ENCODE measurements at places on chromosomes 3 and 15. TPM values are rescaled to one million over a fixed set of nuclear protein-coding genes. Genes with fewer than 3 reads are reported as not detected.

The ERICH6 gene
- total RNA-seq = not detected

The WDR73 gene
- total RNA-seq = 53.6 TPM

The KCNH8 gene
- total RNA-seq = 1.5 TPM

The ACAN gene
- not detected for total RNA-seq

The MITF gene
- 2.1 TPM for total RNA-seq

The FES gene
- 37.1 TPM for total RNA-seq

The MUSTN1 gene
- 7.6 TPM for total RNA-seq

The CPLX3 gene
- total RNA-seq = not detected

The COL7A1 gene
- 19.3 TPM for total RNA-seq

The ASTE1 gene
- total RNA-seq = 7.4 TPM

- DNase-seq = no peak
Measured at GRCh38 chr3:151896246-151897012, 23.0 kb downstream of the SUCNR1 start.

GRCh38 chr15:64883997-64884511 lies 27.6 kb upstream of the ANKDD1A start:
- DNase-seq = peak; percentile 81

DNA sequence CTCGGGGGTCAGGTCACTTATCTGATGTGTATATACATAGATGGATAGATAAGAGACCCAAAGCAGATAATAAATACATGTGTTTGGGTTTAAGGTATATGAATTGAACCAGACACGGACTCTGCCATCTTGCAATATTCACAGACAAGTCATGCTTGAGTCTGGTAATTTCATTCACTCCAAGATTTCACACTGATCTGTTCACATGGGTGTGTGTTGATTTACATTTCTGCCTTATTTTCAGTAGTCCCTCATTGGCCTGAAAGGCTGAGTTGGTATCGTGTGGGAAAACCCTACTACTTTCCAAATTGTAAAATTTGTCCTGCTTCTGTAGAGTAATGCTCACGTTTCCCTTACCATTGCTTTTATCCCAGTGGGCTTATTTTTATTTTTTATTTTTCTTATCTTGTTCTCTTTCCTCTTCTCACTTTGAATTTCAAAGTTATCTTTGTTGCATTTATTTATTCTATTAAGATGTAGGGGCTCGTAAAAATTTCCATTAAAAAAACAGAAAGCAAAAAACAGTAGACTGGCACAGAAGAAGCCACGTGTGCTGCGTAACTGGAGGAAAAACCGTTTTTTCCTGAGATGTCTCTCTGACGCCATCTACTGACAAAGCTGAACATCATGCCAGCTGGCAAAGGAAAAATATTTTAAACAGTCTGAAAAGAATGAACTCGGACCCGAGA lies 10.8 kb upstream of the MFSD1 start:
- DNase-seq = no peak

- DNase-seq = no peak
Measured at GRCh38 chr3:126797563-126797962, 93.5 kb downstream of the CHCHD6 start.

DNA sequence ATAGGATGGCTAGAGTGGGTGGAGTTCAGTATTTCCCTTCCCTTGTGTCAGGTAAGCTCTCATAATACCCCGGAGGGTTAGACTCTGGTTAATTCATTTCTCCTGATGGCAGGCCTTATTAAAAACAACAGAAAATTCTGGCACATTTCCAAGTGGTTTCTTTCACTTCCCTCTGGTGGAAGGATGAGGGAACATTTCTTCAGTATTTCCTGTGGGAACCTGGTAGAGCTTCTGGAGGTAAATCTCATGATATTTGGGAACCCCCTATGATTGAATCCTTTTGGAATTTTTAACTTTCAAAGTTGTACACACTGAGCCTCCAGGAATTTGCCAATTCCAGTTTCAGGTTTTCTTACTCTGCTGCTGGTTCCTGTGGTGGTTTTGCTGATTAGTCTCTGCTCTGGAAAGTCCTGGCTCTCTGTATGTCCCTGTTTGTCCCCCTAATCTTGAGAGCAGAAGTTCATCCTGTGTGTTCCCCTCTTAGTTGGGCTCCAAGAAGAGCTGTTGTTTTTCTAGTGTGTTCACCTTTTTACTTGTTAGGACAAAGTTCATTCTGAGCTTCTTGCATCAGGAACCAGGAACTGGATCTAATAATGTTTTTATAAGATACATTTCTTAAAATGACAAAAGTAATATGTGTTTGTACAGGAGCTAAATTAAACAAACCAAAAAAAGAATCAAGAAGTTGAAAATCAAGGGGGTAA lies 12.1 kb downstream of the CHRNA7 start:
- no peak for DNase-seq

DNA sequence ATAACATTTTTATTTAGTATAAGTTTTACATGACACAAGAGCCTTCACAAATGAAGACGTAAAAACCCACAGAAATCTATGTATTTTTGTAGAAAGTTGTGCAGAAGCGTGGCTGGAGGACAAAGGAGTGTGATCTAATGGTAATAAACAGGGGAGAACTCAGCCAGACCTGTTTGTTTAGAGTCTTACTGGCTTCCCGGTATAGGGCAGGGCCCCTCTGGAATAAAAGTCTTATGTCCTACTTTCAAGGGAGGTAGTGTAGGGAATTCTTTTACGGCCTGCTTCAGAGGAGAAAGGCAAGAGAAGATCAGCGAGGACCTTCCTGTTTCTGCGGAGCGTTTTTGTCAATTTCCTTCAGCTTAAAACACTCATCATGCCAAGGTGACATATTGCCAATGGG lies 103.6 kb downstream of the TGFBR2 start:
- DNase-seq = no peak

DNA sequence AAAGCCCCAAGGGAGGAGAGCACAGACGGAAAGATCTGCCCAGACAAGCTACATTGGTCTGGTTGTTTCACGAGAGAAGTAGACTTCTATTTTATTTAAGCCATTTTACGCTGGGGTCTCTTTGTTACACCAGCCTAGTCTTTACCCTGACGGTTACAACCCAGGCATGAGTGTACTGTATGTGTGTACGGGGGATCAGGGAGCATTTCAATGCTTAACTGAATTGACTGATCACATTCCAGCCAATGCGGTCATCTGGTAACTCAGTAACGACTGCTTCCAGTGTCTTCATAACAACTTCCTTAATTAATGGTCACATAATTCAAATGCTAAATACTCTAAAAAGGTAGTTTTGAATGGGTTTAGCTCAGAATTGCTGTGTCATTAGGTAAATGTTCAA lies 288.6 kb downstream of the FOXP1 start:
- no peak for DNase-seq

GRCh38 chr3:189071446-189071845 lies 100.3 kb upstream of the TPRG1 start:
- DNase-seq = no peak

DNA sequence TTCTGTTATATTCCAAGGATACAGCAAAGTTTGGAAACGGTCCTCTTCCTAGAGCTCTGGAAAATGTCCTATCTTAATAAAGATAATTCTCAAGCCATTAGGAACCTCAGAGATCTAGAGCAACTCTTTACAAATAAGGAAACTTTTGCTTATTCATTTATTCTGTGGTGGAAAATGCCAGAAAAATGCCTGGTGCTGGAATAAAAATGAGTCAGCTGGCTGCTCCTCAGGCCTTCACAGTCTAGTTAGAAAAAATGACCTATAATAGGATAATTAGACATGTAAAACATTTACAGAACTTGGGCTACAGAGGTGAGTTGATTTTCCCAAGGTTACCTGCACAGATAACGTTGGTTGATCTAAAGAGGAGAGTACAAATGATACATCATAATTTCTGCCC lies 372.5 kb downstream of the NLGN1 start:
- DNase-seq = no peak

GRCh38 chr3:195098741-195099525 lies 172.0 kb downstream of the XXYLT1 start:
- no peak for DNase-seq

- no peak for DNase-seq
Measured at GRCh38 chr3:4409415-4409814, 57.7 kb downstream of the SUMF1 start.

DNA sequence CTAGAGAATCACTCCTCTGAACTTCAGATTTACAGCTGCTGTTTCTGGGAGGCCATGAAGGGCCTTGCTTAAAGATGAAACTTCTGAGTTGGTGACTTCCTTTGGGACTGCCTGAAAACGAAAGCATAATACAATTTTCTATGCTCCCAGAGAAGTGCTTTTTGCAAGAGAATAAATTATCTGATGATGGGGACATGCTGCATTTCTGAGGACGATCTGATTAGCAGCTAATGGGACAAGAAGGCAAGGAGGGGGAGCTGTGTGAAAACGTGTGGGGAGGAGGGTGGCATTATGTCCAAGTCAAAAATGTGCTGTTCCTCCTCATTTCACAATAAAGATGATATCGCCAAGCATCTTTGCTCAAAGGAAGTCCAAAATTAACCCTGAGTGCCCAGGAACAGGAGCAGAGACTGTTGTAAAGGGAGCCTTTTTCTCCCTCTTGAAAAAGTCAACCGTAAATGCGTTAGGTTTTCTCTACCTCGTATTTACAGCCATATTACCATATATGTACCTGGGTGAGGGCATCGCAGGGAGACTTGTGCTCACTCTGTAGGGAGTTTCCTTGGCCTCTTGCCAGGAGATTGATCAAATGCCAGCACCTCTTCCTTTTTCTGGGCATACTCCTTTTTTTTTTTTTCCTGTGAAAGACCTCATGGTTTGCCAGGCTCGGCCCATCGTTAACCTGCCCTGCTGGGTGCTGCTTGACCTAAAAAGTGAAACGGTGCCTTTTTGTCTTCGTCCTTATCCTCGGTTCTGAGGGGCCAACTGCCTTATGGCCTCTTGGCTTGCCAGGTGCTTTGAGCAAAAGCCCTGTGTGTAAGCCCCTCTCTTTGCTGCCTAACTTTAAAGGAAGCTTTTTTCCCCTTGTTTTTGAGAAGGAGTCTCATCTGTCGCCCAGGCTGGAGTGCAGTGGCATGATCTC lies 11.5 kb downstream of the ITPR1 start:
- no peak for DNase-seq

- no peak for DNase-seq
Measured at GRCh38 chr15:42274702-42274989, 1.4 kb upstream of the TMEM87A start.

- DNase-seq = no peak
Measured at GRCh38 chr3:99878005-99878404, 60.3 kb downstream of the CMSS1 start.

DNA sequence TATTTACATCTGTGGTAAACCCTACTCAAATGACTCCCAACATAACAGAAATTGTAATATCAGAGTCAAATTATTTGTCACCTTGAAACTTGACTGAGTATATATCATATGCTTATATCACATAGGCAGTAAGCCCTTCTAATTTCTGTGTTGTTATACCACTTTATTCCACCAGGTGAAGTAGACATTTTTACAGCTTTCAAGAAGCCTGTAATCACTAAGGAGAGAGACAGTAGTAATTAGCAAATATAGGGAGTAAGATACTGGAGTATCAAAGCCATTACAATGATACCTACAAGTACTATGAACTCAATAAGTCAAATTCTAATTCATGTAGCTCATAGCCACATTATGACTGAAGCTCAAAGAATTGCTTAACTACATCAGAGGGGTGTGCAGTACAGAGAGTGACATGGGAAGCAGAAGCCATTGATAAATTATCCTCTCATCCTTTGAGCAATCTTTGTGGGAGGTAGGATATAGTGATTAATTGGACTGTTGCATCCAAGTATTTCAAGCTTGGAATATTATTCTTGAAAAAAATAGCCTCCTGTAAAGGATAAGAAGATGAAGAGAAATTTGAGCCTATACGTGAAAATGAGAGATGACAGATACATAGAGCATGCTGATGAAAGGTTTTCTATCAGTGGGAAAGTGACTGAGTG lies 1005.9 kb downstream of the ZPLD1 start:
- no peak for DNase-seq

- no peak for DNase-seq
Measured at GRCh38 chr3:105798381-105798934, 70.4 kb downstream of the CBLB start.

DNA sequence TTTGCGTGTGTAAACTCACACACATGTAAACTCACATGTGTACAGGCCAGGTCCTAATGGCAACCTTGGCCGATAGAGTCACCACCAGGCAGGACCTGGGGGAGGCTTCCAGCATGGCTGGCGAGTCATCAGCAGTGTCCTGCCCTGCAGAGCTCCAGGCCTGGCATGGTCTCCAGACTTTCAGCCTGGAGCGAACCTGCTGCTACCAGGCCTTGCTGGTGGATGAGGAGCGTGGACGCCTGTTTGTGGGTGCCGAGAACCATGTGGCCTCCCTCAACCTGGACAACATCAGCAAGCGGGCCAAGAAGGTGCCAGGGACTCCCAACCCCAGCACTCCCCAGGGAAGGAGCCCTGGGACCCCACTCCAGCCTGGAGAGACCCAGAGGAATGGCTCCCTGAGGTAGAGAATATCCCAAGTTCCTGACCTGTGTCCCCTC lies 1.0 kb downstream of the SEMA3B start:
- DNase-seq = no peak

DNA sequence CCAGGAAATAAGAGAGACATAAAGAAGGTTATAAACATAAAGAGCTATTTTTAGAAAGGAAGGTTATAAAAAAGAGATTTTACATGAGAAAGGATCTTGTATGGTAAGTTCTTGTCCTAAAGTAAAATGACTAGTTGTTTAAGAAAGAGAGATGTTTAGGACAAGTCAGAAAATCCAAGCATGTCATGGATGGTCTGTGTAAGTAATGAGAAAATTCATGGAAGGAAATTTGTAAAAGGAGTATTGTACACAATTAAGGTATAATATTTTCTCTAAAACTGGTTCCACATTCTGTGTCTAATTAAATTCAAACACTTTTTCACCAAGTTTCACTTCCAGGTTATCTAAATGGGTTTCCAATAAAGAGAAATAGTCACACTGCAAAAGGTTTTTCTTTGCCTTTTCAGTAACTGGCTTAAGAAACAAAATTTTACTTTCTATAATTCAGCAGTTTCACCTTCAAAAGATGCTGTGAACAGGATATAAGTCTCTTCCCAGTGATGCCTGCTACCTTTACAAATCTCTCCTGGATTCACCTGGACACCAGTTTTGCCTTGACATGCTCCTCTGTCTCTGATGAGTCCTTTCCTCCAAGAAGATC lies 455.7 kb downstream of the ZIC1 start:
- DNase-seq = no peak

DNA sequence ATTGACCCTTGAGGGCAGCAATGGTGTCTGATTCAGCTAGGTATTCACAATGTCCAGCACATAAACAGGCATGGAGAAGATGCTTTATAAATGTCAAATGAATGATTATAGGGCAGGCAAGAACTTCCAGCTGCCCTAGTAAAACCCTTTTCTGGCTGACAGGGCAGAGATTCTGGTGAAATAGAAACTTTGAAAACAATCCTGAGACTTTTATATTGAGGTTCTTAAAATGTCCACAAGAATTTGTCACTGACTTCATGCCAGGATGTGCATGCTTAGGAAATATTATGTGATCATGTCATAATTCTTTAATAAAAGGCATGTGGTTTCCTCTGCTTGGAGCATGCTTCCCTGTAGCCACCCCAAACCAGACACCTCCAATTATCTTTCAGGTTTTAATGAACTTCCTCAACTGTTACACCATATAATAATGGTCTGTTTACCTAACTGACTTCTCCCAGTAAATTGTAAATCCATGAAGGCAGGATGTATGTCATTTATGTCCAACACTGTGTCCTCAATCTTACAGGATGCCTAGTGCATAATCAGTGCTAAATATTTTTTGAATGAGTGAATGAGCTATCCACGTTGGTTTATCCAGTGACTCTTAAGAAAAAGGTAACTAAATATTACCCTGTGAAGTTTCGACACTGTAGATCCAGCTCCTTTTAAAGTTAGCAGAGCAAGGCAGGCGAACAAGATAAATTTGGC lies 43.4 kb upstream of the CLRN1 start:
- DNase-seq = no peak

- no peak for DNase-seq
Measured at GRCh38 chr3:186149319-186149960, 40.6 kb upstream of the ETV5 start.
